Stimulated activated CD4-positive, alpha-beta T cell treated with anti-CD3 and anti-CD28 coated beads, Interleukin-1b, Interleukin-23, amount 100 ng/mL, for 4 hours (primary cell): ENCODE measurements at places on chromosomes 11 and 22.

DNA sequence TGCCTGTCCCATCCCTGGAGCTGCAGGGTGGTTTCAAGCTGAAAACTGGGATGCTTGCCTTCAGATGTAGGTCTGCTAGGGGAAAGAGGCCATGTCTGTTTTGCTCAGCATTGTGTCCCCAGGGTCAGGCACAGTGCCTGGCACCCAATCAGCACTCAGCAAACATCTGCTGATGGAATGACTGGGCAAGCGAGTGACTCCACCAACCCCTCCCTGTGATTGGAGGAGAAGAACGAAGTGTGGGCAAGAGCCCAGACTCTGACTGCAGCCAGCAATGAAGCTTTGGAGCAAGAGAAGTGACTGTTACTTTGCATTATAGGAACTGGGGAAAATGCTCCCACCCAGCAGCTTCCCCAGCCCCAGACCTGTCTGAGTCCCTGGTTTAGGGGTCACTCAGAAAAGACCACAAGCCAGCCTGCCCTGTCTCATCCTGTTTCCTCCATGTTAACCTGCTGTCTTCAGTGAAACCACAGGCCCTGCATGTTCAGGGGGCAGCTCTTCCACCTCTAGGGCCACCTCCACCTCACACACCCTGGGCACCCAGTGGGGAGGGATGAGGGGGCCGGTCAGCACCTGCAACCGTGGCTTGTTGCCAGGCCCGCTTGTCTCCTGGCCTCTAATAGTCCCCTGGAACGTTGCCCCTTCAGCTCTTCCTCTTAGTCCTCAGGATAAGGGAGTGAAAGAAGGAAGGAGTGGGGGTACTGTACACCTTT, 147.4 kb downstream of the TRIM29 start:
- DNase-seq: no peak

DNA sequence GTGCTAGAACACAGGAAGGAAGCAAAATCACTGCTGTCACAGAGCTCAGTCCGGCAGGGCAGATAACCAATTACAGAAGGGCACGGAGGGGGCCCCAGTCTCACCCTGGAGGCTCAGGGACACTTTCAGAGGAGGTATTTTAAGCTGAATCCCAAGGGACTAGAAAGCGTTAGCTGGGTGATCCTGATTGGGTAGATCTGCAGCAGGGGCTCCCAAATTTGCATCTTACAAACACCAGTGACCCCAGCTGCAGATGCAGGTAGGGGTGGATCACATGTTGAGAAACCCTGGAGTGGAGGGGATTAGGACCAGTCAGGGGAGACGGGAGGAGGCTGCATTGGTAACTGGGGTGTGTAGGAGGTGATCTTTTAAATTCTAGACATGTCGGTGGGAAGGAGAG, 91.4 kb downstream of the CSNK2A3 start:
- DNase-seq: no peak

DNA sequence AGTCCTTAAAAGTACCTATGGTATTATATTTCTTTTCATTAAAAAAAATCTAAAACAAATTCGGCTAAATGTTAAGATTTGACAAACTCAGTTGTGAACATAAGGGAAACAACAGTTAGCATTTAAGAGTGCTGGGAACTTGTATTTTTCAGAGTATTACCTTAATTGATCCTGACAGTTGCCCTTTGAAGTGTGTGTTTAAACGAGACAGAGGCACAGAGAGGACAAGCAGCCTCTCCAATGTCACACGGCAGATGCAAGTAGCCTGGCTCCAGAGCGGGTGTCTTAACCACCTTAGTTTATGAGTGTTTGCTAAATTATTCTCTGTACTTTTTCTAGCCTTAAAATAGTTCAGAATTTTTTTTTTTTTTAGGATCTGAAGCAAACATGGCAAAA, 80.9 kb downstream of the TIMP3 start:
- DNase-seq: no peak

- no peak for DNase-seq
Observed at GRCh38 chr11:87879118-87879517, 296.1 kb downstream of the RAB38 start.

GRCh38 chr11:83238111-83238510, 44.6 kb downstream of the ANKRD42 start:
- no peak for DNase-seq

- DNase-seq: no peak
Observed at GRCh38 chr11:31767685-31768084, 43.4 kb downstream of the PAX6 start.

- DNase-seq: no peak
Observed at GRCh38 chr11:126507646-126508045, 152.2 kb downstream of the ST3GAL4 start.

GRCh38 chr22:46224044-46224897, 25.8 kb downstream of the CDPF1 start:
- no peak for DNase-seq

DNA sequence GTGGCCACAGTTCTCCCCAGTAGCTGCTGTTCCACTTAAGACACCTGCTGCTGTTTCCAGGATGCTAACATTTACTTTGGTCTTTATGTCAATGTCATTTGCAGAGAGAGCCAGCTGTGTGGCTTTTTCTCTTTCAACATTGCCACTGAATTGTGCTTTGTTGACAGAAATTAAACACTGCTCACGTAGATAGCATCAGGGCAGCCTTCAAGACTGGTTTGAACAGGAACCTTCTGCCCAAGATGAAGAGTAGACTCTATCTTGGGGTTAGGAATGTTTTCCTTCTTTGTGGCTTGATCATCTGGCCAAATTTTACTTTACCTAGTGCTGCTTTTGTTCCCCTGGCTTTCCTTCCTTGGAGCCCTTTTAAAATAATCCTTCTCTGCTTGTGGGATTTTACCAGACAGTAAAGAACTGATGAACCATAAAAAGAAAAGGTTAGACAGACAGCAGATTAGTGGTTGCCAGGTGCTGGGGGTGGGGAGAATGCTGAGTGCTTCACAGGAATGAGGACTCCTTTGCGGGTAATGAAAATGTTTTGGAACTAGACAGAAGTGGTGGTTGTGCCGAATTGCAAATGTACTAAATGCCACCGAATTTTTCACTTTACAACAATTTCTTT, 22.7 kb upstream of the XBP1 start:
- DNase-seq: no peak

- no peak for DNase-seq
Observed at GRCh38 chr11:73969991-73970800, 12.4 kb downstream of the UCP2 start.

- DNase-seq: no peak
Observed at GRCh38 chr11:92480499-92480898, 255.9 kb downstream of the FAT3 start.

GRCh38 chr22:49996518-49997250, 15.9 kb downstream of the IL17REL start:
- DNase-seq: no peak
